ENCODE measurements at places on chromosomes 12 and 14.
A peak's percentile ranks its signal among the peaks of the same experiment; 100 is the strongest.

DNA sequence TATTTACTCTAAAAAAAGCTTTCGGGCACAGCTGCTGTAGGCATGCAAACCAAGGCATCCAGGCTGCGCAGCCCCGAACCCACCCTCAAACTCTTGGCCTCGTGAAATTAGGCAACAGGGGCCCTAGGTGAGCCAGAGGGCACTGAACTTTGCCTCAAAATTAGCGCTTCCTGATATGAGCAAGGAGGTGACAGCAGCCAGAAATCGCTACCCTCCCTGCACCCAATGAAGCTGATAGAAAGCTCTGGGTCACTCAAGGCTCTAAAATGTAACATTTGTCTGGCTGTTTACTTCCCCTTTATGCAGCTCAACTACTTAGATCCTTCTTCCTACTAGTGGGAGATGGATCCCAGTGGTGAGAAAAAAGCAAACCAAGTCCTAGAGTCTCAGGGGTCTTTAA is 61.8 kb downstream of the PITPNM2 start:
- no peak for DNase-seq

- no peak for DNase-seq
Measured at GRCh38 chr14:85687456-85687855, 157.5 kb downstream of the FLRT2 start.

- no peak for DNase-seq
Measured at GRCh38 chr14:94675036-94675435, 62.8 kb downstream of the SERPINA3 start.

DNA sequence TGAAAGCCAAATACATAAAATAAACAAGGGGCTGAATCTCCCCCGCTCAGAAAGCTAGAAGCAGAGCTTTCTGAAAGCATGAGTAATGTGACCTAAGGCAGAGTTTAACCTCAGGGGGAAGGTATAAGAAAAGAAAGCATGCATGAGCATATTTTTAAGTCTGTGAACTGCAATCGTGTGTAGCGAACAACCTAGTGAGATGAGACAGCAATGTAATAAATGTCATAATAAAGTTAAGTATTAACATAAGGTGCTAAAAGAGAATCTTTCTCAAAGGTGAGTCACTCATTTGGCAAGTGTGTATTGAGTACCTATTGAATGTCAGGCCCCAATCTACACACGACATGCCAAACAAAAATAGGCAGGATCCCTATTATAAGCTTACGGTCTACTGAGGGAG is 14.2 kb upstream of the WDR20 start:
- no peak for DNase-seq

DNA sequence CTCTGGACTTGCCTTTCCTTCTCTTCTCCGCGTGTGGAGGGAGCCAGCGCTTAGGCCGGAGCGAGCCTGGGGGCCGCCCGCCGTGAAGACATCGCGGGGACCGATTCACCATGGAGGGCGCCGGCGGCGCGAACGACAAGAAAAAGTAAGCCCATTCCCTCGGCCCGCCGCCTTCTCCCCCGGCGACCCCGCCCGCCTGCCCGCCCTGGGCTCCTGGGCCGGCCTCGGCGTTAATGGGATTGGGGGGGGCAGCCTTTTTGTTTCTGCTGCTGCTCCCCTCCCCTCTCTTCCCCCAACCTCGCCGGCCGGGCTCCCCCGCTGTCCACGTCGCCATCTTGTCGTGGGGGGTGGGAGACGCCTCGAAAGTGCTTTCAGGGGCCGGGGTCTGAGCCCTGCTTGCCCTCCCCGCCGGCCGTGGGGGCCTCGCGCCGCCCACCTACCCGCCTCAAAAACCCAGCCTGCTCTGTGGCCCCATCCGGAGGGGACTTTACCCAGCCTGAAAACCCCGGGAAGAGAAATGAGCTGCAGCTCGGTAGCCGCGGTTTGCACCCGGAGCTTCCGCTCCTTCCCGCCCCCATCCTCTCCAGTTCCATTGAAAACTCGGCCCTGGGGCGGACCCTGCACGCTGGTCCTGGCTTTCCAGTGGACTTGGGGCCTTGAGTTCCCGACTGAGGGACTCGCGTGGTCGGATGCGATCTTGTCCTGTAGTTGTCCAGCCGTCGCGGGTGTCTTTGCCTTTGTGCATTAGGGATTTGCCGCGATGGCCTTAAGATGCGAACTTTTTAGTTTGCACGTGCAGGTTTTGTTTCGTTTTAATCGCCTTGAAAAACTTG is 598 bp downstream of the HIF1A start:
- DNase-seq: peak; percentile 27

DNA sequence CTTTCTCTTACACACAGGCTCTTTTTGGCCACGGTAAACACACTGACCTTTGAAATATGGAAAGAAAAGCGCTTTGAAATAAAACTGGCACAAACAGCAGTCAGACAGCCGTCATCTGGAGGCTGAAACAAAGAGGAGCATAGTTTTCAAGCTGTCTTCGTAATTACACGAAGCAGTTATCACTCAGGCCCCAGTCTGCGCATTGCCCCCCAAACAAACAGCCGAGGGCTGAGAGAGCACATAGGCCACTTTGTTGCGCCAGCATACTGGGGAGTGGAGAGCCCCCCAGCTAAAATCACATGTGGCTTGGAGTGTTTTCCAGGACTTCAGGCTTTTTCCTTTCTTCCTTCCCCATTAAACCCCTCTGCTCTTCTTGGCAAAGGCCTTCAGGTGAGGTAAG is 142.9 kb upstream of the BTG1 start:
- DNase-seq: no peak

DNA sequence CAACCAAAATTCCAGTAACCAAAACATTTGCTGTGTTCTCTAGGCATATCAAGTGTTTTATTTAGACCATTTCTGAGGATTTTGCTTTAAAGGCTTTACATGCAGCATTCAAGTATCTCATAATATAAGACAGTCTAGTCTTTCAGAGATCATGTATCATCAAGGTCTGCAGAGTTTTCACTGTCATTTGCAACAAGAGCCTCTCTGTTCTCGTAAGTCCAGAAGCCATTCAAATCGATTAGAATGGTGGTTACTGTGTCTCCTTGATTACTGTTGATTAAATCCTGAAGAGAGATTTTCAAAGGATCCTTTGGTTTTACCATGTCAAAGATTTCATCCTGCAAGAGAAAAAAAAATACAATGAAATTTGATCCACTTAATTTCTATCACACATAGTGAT is 36.3 kb downstream of the PPP2R3C start:
- no peak for DNase-seq

GRCh38 chr12:47102845-47103651 is 23.3 kb upstream of the AMIGO2 start:
- no peak for DNase-seq

GRCh38 chr12:124188084-124188483 is 106.8 kb upstream of the RFLNA start:
- no peak for DNase-seq

DNA sequence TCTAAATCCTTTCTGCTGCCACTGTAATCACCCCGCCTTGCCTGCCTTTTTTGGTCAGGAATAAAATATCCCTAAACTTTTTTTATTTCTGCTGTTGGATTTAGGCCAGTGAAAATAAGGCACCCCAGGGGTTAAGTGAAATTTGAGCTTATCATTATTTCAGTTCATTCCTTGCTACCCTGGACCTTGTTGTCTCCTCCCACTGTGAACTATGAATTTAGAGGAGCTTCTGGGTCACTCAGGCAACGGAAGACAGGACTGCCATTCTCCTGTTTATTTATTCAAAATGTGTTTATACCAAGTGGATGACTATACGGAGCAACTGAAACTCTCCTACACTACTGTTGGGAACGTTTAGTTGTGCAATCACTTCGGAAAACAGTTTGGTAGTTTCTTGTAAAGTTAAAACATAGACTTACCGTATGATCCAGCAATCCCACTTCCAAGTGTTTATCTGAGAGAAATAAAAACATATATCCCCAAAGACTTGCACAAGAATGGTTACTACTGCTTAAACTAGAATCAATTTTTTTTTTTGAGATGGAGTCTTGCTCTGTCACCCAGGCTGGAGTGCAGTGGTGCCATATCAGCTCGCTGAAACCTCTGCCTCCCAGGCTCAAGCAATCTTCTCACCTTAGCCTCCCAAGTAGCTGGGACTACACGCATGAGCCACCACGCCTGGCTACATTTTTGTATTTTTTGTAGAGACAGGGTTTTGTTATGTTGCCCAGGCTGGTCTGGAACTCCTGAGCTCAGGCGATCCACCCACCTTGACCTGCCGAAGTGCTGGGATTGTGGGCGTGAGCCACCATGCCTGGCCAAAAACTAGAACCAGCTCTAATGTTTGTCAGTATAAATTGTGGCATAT is 2.3 kb upstream of the TRAFD1 start:
- DNase-seq: no peak

DNA sequence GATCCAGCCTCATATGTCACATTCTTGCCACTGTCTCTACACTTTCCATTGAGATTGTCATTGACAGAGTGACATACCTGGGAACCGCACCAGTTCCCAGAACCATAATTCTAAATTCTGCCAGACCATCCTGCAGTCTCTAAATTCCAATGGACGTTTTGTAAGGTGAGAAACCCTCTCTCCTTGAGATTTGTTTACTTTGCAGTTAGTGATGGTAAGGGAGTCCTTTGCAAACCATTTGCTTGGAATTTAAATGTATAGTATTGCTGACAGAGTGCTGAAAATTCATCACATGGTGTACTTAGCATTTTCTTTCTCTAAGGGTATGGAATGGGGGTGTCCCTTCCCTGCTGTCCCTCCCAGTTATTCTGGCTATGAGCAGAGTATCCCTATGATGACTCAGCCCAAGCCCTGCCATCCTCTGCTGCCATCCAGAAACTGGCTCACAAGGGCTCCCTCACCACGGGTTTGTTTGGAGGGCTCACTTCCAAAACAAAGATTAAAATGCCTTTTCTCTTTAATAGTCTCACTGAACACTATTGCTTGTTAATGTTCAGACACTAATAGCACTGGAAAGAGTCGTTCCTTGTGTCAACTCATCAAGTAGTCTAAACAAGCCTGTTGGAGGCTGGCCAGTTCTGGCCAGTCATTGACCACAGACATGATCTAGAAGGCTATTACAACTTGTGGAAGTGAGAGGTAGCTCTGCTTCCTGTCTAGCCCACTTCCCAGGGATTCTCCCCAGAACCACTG is 129.0 kb upstream of the HMGA2 start:
- DNase-seq: no peak

- DNase-seq: no peak
Measured at GRCh38 chr12:65965358-65965757, 141.1 kb downstream of the HMGA2 start.

GRCh38 chr14:101196051-101196712 is 292.7 kb upstream of the RTL1 start:
- DNase-seq: no peak

GRCh38 chr14:82604819-82605218 is 1071.2 kb upstream of the SEL1L start:
- no peak for DNase-seq

DNA sequence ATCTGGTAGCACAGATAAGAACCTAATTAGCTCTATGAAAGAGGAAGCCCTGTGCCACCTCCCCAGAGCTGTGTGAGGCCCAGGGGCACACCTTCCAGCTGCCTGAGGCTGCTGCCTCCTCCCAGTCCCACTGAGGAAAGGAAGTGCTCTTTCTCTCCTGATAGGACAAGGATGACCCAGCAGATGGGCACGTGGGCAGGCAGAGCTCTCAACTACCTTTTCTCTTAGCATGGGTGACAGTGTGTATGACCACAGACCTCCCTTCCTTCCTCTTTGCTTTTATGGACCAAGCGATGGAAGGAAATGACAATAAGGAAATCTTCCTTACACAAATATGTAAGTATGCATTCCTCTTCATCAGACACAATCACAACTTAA is 127.6 kb upstream of the AMIGO2 start:
- no peak for DNase-seq

GRCh38 chr12:116397148-116397547 is 119.7 kb upstream of the MED13L start:
- DNase-seq: no peak

- no peak for DNase-seq
Measured at GRCh38 chr12:80129895-80130530, 30.7 kb downstream of the OTOGL start.

DNA sequence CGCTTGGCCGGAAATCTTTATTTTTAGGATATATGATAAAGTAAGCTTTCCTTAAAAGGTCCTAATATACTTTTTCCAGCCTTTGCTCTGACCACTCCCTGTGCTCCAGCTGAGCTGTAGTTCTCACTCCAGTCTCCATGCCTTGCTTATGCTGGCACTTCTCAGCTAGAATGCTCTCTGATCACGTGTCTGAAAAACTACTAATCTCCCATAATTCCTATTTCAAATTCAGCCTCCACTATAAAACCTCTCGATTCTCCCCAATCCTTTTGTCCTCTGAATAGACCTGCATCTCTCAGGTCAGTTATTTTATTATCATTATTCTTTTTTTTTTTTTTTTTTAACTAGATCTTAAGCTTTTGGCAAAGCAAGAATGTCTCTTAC is 3.7 kb downstream of the BIN2 start:
- DNase-seq: no peak

DNA sequence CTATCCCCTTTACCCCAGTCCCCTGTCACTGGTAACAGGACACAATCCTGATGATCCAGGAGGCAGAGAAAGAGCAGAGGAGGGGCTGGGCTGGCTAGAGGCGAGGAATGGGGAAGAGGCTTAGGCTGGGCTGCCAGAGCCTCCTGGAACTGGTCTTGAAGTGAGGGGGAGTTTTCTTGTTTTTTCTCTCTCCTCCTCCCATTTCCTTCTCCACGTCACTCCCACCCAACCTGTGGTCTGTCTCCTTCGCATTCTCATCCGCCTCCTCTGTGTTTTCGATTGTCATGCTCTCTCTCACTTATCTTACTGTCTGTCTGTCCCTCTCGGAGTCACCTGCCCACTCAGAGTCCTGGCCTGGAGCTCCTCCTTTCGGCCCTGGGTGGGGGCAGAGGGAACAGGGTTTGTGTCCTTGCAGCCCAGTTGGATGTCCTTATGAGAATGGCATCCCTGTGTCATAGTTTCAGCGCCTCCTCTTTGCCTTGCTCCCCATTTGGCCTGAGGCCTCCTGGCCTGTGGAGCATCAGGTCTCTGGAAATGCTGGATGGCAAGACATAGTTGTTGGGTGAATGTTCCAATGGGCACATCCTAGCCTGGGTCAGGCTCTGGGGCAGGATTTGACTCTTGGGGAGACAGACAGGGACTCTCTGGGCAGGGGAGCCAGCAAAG is 3.4 kb upstream of the KRT80 start:
- no peak for DNase-seq

- no peak for DNase-seq
Measured at GRCh38 chr12:7190268-7191055, 976 bp downstream of the PEX5 start.

DNA sequence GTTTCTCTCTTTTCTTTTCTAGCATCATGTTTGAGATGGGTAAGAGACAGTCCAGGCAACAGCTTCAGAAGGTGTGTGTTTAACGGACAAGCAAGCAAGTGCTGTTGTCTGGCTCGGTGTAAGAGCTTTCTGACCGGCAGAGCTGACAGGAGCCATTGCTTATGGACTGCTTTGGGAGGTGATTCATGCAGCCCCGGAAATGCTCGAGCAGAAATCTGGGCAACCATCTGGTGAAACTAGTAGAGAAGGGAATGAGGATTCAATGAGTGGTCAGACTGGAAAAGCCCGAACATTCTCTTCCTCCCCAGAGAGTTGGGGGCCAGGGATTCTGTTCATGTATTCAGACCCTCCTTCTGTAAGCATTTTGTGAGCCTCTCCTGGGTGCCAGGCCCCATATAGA is 24.4 kb downstream of the TUNAR start:
- no peak for DNase-seq

- no peak for DNase-seq
Measured at GRCh38 chr14:99786511-99786989, 6.7 kb upstream of the EML1 start.
